Stimulated activated memory B cell treated with anti-CD40 and anti-IgM and Interleukin-4, amounts not matched to agents 10 μg/mL and 1 μg/mL and 100 μg/mL, for 72 hours (primary cell): ENCODE measurements at places on chromosomes 16 and 17.
A peak's percentile ranks its signal among the peaks of the same experiment; 100 is the strongest.

GRCh38 chr16:58109330-58109729 lies 19.9 kb downstream of the CFAP20 start:
- ATAC-seq, result peak; percentile 74

DNA sequence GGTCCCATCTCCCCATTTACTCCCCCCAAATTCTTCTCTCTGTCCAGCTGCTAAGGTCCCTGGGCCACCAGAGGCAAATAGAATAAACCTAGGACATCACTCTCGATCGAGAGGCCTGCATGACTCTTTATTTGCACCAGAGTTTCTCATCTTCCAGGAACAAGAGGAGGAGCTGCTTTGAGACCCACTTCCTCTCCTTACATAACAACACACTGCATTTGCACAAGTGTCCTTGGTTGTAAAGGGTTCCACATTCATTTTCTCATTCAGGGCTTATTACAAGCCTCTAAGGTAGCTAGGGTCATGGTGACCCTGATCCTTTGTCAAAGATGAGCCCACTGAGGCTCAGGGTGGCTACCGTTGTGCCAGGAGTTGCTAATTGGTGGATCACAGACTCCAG lies 38.1 kb upstream of the RHOT1 start:
- ATAC-seq, result no peak

DNA sequence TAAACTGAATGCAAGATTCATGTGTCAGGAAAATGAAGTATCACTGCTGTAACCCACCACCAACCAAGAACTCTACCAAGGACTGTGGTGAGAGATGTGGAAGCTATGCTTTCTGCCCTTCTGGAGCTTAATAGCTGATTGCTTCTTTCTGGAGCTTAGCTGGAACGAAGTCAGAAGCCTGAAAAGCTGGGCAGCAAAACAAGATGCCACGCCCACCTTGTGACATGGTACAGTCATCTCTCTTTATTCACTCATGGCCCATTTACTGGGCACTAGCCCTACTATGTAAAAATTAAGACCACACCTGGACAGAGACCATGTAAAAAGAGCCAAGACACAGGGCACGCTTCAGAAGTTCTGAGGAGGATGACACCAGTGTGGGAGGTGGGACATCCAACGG lies 48.1 kb downstream of the TEX2 start:
- ATAC-seq, result no peak

DNA sequence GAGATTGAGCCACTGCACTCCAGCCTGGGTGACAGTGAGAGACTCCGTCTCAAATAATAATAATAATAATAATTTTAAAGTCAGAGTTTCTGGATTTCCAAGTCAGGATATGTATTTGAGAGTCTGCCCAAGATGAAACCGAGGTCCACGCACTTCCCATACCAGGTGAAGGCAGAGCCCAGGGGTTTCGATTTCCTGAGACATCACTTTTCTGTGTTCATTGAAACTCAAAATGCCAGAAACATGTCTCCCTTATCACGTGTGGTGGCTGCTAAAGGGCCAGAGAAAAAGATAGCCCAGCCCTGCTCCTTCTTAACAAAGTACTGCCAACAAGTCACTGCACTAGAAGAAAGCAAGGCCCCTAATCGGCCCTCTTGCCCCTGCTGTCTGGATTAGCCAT lies 9.8 kb upstream of the RNF157 start:
- no peak for ATAC-seq

DNA sequence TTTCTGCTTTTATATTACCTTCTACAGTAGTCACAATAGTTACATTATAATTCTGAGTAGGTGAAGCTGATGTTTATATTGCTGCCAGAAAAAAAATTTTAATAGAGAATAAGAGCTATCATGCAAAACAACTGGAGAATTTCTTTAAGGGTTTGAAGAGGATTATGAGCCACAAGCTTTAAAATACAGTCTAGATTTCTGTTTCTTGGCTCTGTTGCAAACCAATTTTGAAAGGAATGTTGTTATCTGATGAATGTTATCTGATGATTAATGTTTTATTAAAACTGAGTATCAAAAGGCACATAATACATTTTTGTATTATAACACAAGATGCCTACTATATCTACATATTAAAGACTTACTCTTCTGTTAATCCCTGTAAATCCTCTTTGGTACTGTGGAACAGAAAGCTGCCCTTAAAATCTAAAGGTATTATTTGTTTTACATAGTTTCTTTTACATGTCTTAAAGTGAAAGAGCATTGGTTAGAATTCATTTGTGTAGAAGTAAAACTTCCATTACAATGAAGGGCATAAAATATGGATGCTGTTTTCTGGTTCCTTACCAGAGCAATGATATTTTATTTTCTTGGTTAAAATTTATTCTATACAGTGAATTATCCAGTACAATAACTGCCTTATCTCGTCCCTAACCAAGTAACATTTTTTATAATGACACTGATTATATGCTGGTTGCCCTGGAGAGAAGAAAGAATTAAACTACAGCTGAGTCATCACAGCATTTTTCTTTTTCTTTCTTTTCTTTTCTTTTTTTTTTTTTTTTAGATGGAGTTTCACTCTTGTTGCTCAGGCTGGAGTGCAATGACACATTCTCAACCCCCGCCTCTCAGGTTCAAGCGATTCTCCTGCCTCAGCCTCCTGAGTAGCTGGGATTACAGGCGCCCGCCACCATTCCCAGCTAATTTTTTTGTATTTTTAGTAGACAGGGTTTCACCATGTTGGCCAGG lies 205.7 kb downstream of the TANC2 start:
- ATAC-seq, result no peak

GRCh38 chr16:79250502-79251098 lies 349.9 kb downstream of the MAF start:
- no peak for ATAC-seq

DNA sequence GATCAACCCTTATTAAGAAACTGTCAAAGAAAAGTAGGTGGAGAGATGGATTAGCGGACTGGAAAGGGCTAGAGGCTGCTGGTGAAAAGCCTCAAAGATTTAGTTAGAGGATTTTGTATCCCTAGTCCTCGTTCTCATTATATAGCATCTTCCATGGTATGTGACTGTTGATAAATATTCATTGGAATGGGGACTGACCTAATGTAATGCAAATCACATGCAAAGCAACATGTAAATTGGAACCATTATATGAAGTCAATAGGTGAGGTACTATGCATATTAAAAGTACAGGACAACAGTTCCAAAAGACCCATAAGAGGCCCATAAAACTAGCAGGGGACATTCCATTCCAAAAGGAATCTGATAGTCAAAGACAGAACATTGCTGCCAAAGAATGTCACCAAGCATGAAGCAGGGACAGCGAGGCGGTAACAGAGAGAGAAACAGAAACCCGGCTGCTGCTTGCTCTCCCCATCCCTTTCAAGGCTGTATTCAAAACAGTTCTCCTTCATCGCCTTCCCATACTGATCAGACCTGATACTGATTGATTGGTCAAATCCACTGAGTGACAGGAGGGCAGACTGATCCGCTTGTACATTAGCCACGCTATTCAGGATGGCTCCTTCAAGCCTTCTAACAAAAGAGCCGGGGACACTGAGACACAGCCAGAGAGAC lies 44.5 kb downstream of the SOX9 start:
- no peak for ATAC-seq

DNA sequence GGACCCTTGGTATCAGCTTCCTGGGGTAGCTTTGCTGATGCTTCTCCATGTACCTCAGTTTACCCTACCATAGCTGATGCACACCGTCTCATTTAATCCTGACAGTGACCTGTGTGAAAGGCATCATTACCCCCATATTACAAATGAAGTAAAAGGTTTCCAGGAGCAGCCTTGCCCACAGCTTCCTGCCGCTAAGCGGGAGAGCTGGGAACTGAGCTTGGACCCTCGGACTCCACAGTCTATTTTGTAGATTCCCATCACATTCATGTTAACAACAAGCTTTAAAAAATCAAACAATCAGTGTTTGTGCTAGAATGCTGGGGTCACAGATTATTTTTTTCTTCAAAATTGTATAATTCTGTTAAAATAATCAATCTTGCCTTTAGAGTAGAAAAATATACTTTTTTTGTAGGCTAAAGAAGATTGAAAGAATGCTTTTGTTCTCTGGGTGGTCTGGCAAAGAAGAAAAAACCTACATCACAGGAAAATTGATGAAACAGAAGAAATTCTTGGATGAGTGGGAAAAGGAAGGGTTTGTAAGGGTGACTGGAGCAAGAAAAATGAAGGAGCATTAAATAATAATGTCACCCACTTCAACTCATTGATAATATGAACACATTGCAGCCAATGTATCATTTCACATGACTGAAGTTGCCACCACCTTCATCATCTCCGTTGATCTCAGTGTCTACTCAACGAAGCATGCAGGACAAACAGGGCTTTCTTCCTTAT lies 9.5 kb upstream of the USP10 start:
- no peak for ATAC-seq

DNA sequence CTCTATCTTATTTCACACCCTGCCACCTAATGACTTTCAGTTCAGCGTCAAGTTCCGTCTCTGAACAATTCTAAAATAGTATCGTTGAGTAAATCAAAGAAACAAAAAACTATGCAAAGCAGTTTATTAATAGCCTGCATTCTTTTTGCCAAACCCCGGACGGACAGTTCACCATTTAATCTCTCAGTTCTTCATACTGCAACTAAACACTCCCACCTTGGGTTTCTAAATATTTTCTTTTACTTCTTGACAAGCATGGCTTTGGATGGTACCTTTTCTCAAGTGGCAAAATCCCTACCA lies 1.2 kb downstream of the MYH11 start:
- ATAC-seq, result peak; percentile 77
